B cell (primary cell): ENCODE measurements at places on chromosomes 7 and 10. TPM values are rescaled to one million over a fixed set of nuclear protein-coding genes. Genes with fewer than 3 reads are reported as not detected.
A peak's percentile ranks its signal among the peaks of the same experiment; 100 is the strongest.

- DNase-seq: no peak
Measured at GRCh38 chr10:25304606-25305005, 129.8 kb downstream of the GPR158 start.

- no peak for DNase-seq
Measured at GRCh38 chr10:83190614-83191013, 948.7 kb upstream of the GHITM start.

DNA sequence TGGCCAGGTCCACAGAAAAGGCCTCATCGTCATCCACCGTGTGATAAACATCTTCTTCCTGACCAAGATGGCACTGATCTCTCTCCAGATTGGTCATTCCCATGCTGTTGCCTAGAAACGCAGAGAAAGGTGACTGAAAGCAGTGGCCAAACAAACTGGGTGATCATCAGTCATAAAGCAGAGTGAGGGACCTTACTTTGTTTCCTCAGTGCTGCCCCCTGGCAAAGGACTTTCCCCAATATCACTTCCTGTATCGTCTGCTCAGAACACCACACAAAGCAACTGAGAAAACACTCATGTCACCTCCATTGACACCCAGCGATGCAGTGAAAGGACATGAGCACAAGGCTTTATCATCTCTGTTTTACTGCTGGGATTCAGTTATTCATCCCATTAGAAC lies 40.0 kb upstream of the TM9SF3 start:
- DNase-seq: peak; percentile 42

DNA sequence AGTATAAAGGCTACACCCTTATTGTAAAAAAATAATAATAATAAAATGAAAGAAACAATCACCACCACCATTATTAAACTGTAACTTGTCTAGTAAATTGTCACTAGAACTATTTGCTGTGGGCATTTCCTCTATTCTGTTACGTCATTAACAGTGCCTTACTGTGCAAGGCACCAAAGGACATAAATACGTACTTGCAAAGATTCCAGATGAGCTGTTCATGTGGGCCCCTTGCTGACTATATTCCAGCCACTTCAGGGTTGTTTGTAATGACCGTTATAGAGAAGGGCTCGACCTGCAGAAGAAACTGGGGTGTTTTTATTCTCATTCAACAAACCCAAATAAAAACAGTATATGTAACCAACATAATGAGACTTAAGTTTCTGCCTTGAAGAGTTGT lies 60.4 kb downstream of the KLRG2 start:
- DNase-seq: no peak

NPSR1 gene
- not detected in 2 replicates for total RNA-seq

XRCC2 gene
- total RNA-seq: 1.2 and 1.5 TPM in 2 replicates

DNA sequence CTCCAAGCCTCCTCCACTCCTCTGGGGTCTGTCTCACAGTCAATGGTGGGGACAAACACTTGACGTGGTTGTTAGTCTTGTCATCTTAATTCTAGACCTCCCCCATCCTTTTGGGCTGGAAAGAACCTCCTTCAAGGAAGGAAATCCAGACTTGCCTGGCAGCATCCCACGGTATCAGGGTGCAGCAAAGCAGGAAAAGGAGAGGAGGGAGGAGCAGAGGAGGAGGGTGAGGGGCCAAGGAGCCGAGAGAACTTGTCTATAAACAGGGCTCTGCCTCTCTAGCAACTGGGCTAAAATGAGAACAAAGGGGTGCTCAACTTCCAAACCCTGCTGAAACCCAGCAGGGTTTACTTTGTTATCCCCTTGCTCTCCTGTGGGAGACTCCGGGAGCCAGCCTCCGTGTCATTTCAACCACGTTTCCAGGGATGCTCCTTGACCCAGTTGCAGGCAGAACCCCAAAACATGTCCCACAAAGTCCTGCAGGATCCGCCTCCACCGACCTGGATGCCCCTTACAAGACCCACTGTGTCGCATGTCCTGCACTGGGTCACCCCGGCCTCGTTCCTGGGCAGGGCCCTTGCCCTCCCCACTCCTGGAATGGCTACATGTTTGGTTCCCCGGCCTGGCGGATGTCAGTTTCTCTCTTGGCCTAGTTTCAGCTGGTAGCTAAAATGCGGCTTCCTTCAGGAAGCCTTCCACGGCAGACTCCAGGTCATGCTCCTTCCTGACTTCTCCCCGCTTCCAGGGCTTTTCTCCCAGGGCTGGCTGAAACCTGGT lies 69.7 kb upstream of the MGMT start:
- DNase-seq: no peak

DNA sequence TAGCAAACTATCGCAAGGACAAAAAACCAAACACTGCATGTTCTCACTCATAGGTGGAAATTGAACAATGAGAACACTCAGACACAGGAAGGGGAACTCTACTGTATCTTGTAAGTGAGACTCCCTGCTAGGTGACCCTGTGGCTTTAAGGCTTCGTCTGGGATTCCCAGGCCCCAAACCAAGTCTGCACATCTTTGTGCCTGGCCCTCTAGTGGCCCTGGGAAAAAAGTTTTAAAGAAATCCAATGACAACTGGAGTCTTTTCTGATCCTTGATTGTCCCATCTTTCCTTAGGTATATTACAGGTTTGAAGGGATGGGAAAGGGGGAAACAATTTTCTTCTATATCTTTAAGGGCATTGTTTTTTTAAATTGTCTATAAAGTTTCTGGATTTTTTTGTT lies 10.6 kb upstream of the LIPM start:
- DNase-seq: no peak

GRCh38 chr10:22606164-22606614 lies 108.2 kb downstream of the PIP4K2A start:
- peak; percentile 82 for DNase-seq
